ENCODE measurements at places on chromosomes 11 and 22.

- no peak for DNase-seq
These were observed 25.2 kb downstream of the ALKBH3 start for GRCh38 chr11:43905813-43906241.

GRCh38 chr22:22378446-22379415 lies 129.8 kb downstream of the ZNF280B start:
- no peak for DNase-seq

GRCh38 chr11:40401132-40401853 lies 1058.2 kb downstream of the LRRC4C start:
- no peak for DNase-seq

DNA sequence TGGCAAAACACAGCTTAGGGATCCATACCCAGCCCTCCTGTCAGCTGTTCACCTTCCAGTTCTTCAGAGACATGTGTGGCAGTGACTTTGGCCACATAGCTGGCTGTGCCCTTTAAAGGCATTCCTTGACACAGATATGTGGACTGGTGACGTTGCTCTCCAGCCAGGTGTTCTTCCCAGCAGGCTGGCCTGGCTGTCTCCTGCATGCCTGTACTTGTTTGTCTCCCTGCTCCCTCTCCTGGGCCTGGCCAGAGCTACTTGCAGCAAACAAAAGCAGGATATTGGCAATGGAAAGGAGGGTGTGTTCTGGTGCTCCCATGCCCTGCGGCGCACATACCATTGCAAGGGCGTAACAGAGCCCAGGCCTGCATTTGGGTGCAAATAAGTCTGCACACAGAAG lies 38.3 kb downstream of the PIK3IP1 start:
- DNase-seq = no peak

DNA sequence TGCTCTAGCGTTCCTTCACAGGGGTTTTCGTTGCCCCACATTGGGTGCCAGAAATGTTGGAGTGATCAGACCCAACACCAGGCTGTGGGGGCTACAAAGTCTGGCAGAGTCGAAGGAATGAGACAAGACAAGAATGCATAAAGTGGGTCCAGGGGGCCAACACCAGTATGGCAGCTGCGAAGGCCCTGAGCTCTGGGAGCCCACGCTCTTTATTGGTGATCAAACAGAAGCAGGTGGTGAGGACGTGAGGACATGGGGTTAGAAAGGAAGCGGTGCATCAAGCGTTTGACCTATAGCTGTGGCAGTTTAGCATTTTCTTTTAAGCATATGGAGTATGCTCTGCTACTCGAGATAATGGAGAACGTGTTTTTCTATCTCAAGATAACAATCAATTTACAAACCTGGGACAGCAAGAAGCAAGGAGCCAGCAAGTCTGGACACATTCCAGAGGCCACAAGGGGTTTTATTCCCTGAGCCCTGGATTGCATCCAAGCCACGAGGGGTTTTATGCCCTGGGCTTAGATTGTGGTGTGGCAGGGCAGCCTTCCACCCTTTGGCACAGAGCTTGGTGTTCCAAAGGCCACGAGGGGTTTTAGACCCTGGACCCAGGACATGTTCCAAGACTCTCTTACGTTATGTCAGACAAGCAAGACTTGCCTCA lies 3.9 kb upstream of the DNAJB13 start:
- no peak for DNase-seq

- no peak for DNase-seq
These were observed 593.2 kb downstream of the INSC start for GRCh38 chr11:15707971-15708370.

GRCh38 chr11:122917311-122917710 lies 34.8 kb downstream of the JHY start:
- no peak for DNase-seq

DNA sequence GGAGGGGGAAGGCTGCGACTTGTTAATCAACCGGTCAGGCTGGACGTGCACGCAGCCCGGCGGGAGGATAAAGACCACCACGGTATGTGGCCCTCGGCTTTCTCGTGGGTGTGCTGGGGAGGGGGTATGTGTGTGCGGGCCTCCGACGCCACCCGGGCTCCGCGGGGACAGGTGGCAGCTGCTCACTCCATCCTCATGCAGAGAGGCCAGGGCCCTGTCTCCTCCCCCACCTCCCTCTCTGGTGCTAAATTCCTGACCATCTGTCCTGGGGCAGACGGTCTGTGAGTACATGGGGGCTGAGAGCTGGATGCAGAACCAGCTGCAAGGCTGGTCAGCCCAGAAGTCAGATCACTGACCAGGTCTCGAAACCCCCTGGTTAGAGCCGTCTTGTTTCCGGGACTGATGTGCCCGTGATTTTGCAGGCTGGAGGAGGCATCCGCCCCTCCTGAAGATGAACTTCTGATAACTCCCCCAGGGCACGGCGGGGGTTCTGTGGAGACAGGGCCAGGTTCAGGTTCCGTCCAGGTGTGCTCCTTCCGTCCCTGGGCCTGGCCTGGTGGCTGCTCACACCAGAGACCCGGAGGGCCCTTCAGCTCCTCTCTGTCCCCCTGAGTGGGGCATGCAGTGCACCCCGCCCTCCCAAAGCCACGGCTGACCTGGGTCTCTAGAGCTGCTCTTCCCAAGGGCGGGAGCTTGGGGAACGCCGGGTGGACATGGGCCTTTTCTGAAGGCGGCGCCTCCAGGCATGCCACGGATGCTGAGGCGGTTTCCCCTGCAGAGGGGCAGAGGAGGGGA lies 1119.7 kb downstream of the BRD1 start:
- DNase-seq = no peak

- no peak for DNase-seq
These were observed 43.7 kb upstream of the TOP3B start for GRCh38 chr22:22026157-22026831.

DNA sequence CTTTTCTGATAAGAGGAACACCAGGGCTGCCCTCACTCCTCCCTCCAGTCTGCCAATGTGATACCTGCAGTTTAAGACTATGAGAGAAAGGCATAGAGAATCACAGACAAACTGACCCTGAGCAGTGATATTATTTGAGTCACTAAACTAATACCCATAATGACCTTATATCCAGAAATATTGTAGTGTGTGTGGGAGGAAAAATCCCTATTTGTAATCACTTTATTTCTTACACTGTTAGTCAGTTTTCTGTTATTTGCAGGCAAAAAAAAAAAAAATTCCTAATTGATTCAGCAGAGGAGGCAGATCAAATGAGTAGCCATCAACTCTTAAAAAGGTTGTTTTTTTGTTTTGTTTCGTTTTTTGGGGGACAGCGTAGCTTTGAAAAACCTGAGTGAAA lies 82.5 kb downstream of the MAML2 start:
- DNase-seq = no peak

DNA sequence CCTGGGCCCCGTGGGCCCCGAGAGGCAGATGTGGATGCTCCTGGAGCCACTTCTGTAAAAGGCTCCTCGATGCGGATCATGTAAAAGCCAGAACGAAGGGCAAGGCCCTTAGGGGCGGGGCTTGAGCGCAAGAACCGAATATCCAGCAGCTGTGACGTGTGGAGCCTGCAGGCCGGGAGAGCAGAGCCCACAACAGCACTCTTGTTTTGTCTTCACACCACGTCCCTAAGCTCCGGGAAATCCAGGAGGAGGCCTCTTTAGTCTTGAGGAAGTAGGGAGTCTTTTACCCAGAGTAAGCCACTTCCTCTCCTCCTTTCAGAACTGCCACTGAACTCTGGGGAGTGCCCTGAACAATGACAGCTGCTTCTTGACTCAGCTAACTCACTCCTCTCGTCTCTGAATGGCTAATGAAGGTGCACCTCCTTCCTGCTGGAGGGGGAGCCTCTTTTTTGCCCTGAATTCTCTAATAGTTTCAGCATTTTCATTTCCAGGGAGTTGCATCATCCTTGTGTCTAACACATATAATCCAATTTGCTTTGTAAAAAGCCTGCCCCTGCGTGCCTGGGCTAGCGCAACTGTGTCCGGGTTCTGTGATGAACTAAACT lies 12.5 kb downstream of the L3MBTL2 start:
- DNase-seq = peak; percentile 66

GRCh38 chr22:31935961-31936635 lies 8.2 kb upstream of the YWHAH start:
- DNase-seq = no peak

GRCh38 chr11:110565357-110566336 lies 135.9 kb downstream of the FDX1 start:
- DNase-seq = no peak

DNA sequence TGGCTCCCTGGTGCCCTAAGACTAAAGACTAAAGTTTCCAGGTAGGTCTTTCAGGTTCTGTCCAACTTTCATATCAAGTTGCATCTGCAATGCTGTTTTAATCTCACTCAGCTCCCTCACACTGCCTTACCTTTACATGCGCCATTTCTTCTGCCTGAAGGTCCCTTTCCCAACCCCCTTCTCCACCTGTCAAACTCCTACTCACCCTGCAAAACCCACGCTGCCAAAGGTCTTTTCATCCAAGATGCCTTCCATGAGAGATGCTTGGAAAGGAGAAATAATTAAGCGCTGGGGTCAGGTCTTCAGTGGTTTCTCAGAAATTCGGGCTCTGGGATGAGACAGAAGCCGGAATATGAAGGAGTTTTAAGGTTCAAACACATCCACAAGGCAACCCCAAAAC lies 95.1 kb downstream of the MN1 start:
- DNase-seq = no peak

GRCh38 chr11:66071381-66071801 lies 1.3 kb downstream of the PACS1 start:
- no peak for DNase-seq

- DNase-seq = no peak
These were observed 21.5 kb downstream of the RIBC2 start for GRCh38 chr22:45434981-45435380.

- no peak for DNase-seq
These were observed 933.2 kb upstream of the CHORDC1 start for GRCh38 chr11:91156041-91156440.

- DNase-seq = no peak
These were observed 72.4 kb downstream of the ATG16L2 start for GRCh38 chr11:72886619-72887018.

DNA sequence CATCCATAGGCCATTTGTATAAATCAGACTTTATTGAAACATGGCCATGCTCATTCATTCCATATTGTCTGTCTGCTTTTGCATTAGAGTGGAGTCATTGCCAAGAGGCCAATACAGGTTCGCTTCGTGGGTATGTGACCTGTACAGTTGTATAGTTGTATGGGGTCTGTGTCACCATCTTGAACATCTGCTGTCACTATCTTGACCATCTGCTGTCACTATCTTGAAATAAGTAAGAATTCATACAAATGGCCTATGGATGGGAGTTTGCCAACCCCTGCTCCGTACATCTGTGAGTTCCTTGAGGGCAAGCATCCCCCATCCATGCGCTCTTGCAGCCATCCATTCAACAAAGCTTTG lies 44.4 kb upstream of the ANO1 start:
- DNase-seq = no peak

- no peak for DNase-seq
These were observed 50.8 kb downstream of the BRD1 start for GRCh38 chr22:49776891-49777290.

GRCh38 chr11:85774256-85775101 lies 36.5 kb downstream of the SYTL2 start:
- DNase-seq = no peak

DNA sequence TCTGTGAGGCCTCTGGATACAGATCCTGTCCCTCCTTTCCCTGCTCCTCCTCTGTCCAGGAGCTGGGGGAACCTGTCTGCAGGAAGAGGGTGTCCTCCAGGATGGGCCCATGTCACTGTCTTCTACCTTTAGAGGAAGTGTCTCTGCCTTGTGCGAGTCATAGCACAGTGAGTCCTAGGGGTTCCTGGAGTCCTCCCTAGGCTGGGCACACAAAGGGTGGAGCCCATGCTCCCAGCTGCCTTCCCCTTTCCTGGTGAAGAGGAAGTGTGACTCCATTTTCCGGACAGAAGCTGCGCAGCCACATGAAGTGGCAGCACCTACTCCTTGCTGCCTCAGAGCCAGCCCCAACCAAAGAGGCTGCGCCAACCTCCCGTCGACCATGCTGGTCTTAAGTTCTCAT lies 112.2 kb downstream of the CTTN start:
- DNase-seq = no peak

DNA sequence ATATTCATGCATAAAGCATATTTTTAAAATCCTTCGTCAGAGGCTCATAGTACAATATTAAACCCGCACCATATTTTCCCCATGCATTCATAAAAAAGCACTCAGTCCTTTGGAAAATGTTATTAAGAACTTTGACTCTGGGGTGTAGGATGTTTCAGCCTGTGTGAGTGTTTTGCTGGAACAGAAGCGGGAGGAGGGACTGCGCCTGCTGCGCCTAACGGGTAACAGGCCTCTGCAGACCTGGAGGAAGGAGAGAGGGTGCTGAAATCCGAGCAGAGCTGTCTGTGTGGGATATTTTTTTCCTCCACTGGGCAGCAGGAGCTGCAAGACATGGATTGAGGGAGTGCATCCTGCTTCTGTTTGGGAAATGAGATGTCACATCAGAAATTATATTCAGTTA lies 483.0 kb downstream of the BRD1 start:
- DNase-seq = no peak

- no peak for DNase-seq
These were observed 54.5 kb upstream of the MPEG1 start for GRCh38 chr11:59267196-59267595.

- no peak for DNase-seq
These were observed 127.4 kb downstream of the TTC17 start for GRCh38 chr11:43486141-43486540.

DNA sequence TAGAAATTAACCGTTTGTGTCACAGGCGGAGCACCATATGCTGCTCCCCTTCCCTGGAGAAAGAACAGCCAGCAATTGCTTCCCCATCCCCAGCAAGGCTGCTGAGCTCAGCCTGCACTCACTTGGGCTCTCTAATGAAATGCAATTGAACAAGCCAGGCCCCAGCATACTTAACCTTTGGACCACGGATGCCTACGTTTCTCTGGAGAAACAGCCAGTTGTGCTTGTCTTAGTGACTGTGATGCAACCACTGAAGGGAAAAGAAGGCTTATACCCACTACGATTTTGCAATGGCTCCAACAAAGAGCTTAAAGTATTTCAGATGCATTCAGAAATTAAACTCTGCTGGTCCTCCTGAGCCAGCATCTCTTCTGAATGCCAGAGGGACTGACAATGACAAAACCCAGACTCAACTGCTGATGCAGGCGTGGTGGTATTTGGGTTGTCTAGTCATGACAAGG lies 51.3 kb upstream of the SESN3 start:
- no peak for DNase-seq

GRCh38 chr11:100105982-100106358 lies 581.1 kb upstream of the ARHGAP42 start:
- no peak for DNase-seq

GRCh38 chr22:38029901-38030300 lies 27.3 kb upstream of the PICK1 start:
- DNase-seq = no peak

GRCh38 chr11:120522736-120523135 lies 11.2 kb downstream of the GRIK4 start:
- no peak for DNase-seq
